ENCODE measurements at places on chromosomes 6 and 20. TPM values are rescaled to one million over a fixed set of nuclear protein-coding genes. Genes with fewer than 3 reads are reported as not detected.
A peak's percentile ranks its signal among the peaks of the same experiment; 100 is the strongest.

Gene SIRPA
- 27.8 TPM for polyA plus RNA-seq

Gene MAS1
- polyA plus RNA-seq: not detected

Gene GPR6
- polyA plus RNA-seq: not detected

Gene MYT1
- 0.13 TPM for polyA plus RNA-seq

- DNase-seq: no peak
These were observed 143.9 kb downstream of the BCAS1 start for GRCh38 chr20:53926428-53927028.

DNA sequence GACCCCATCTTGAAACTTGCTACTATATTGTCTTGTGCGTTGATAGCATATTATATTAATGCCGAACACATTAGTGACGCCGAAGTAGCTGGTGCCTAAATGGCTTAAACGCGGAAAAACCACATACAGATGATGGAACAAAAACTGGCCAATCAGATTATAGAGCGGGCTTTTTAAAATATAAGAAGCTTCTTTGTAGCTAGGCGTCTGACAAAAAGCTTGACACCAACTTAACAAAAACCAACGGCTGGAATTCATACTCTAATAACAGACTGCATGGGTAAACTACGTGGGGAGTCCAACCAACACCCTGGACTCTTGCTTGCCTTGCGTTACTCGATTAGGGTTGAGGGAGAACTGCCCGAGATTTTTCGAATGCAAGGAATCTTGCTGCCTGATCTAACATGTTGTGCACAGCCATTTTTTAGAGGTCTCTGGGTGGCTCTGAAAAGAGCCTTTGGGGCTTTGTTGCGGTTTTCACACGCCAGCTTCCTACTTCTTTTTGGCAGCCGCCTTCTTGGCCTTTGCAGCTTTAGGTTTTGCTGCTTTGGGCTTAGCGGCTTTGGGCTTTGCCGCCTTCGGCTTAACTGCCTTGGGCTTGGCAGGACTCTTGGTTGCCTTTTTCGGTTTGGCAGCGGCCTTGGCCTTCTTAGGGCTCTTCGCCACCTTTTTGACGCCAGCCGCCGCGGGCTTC lies 45.7 kb downstream of the OR2B2 start:
- DNase-seq: no peak

DNA sequence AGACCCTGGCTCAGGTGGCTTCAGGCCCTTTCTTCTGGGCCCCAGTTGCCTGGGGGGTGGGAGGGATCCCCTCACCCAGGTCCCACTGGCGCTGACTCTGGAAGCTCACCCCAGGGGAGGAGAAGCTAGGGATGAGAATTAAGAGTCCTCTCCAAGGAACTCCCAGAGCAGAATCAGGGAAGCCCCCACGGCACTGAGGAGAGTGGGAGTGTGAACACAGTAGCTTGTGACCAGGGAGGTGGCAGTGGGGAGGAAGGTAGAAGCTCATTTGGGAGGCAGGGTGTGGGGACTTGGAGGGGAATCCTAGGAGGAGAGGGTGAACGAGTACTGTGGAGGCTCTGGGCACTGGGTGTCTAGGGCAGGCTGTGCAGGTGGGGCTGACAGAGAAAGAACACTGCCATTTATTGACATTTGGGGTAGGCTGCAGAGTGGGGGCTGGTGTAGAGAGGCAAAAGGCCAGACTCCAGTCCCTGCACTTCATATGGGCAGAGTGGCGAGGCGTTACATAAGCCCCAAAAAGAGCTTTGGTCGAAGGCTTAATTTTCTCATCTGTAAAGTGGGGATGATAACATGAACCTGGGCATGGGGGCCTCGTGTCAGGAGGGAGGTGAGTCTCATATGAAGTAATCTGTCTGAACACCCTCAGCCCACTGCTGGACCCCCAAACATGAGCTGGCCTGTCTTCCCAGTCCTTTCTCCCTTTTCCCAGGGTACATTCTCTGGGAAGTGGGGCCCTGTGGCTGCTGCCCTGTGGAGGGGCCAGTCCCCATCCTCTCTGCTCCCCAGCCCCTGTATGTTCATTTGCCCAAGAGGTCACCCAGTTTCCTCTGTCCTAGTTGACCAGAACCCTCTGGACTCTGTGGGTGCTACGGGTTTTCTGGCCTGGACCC lies 80.5 kb downstream of the VEGFA start:
- DNase-seq: no peak

DNA sequence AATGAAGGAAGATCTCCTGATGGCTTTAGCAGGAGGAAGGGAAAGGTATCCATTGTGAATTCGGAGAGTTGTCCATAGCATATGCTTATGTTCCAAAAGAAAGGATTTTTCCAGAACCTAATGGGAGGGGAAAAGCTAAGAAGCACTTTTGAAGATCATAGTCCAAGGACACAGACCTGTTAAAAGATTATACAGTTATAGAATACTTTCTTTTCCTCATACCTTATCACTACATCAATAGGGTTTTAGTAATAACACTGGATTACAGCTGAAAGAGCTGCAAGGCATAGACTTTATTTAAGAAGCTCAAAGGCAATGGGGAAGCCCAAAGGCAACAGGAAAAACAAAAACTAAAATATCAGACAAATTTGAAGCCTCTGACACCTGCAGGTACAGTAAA lies 39.8 kb upstream of the SLC24A3 start:
- DNase-seq: no peak

- DNase-seq: no peak
These were observed 209.6 kb downstream of the TFAP2B start for GRCh38 chr6:51028276-51028675.

DNA sequence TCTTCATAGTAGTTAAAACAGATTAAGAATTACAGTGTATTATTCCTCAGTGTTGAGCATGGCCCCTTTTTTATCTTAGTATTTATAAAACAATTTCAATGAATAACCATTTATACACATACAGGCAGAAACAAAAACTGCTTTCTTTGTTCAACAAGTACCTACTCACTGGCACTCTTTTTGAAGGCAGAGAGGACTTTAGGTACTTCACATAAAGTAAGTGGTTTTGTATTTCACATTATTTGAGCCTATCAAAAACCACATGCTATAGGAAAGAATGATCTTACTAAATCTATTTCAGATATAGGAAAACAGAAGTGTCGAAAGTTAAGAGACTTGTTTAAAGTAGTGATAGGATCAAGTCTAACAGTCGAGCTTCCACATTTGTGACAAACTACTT lies 73.8 kb downstream of the PRKN start:
- no peak for DNase-seq

DNA sequence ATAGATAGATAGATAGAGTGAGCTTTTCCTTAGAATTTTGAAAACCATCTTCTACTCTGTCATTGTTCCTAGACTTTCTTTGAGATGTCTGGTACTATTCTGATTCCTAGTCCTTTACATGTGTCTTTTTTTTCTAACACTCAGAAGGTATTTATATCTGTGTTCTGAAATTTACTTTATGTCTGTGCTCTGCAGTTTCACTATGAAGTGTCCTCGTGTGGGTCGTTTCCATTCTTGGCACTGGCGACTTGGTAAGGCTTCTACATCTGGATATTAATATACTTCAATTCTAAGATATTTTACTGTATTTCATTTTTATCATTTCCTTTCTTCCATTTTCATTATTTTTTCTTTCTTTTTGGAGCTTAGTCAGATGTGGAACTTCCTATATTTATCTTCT lies 87.0 kb downstream of the FHL5 start:
- DNase-seq: no peak

DNA sequence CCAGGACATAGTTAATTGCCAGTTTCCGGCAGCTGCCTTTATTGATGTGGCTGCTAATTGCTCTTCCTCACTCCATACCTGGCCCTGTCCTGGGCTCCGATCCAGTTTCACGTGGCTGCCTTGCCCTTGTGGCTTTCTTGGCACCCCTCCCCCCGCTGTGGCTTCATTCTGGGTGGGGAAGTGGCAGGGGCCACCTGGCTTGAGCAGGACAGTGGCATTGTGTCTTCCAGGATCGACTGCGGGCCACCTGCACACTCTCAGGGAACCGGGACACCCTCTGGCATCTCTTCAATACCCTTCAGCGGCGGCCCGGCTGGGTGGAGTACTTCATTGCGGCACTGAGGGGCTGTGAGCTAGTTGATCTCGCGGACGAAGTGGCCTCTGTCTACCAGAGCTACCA lies 10.8 kb downstream of the MAVS start:
- DNase-seq: no peak

GRCh38 chr6:20370801-20371200 lies 30.9 kb upstream of the E2F3 start:
- DNase-seq: no peak

DNA sequence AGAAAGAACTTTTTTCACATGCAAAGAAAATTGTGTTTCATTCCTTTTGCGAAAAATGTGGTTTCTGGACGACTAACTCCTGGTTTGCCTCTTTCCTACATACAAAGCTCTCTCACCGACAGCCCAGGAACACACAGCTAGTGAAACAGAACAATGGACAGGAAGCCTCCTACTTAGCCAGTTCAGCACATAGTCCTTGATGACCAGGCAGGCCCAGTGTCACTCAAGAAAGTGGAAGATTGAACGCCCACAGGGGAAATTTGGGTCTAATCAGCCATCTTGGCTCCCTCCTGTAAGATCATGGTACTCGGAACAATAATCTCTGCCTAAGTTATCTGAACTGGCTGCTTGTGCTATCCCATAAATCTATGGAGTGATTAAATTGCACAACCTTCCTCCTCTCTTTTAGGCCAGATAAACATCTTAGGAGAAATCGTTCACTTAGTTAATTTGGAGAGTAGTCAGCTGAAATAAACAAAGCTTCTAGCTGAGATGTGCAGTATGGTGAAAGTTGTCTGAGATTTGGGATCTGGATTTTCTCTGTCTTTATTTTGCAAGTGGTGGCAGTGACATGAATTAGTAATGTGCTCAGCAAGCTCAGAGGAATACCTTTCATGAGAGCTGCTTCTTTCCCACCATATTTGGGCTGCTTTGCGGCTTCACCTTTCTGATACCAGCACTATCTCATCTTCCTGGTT lies 147.0 kb downstream of the MTFR2 start:
- no peak for DNase-seq

- no peak for DNase-seq
These were observed 7.8 kb downstream of the PTGIS start for GRCh38 chr20:49560186-49560585.

- peak; percentile 1 for DNase-seq
These were observed 1.3 kb downstream of the RNF146 start for GRCh38 chr6:127267646-127268625.

DNA sequence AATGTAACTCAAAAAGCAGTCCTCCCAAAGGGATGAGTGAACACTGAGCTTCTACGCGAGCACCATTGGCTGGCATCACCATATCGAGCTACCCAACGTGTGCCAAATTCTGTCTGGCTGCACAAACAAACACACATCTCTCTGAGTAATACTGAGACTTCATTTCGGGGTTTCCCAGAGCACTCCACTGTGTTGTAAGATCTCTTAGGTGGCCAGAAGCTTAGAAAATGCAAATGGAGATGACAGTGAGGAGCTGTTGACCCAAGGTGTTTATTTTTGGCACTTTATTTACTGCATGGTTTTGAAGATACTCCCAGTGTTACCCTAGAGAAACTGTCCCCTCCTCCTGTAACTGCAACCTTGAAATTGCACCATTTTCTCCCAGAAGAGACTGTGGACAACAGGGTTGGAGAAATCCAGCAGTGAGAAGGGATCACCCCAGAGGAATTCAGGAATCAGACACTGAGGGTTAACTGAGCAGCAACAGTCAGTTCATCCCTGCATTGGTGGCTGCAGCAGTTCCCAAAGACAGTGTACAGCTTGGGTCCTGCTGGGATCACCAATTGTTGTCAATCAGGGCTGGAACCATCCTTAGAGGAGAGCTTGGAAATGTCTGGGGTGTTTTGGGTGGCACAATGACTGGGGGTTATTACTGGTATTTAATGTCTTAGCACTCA lies 1.0 kb upstream of the RIPOR2 start:
- no peak for DNase-seq

DNA sequence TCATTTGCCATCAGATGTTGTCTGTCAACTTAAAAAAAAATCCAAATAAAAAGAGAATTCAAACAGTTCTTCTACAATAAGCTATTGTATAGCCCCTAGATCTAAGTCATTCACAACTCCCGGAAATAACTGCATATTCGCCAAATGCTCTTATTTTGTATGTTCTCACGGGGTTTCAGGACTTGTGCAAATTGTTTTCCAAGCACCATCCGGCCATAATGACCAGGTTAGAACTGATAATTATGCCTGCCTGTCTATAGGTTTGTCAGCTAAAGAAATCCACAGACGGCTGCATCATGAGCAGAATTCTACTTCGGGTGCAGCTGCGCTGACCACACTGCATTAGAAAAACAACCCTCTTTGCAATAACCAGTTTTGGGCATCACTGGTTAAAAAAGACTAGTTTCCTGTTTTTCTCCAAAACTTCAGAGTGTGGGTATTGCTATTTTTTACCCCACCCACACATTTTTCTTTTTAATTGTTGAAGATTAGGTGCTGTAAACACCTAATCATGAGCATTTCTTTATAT lies 87.7 kb downstream of the HIVEP2 start:
- no peak for DNase-seq

- no peak for DNase-seq
These were observed 127.3 kb upstream of the DTNBP1 start for GRCh38 chr6:15790116-15790515.

- no peak for DNase-seq
These were observed 488.0 kb upstream of the NOX3 start for GRCh38 chr6:155943635-155944034.

DNA sequence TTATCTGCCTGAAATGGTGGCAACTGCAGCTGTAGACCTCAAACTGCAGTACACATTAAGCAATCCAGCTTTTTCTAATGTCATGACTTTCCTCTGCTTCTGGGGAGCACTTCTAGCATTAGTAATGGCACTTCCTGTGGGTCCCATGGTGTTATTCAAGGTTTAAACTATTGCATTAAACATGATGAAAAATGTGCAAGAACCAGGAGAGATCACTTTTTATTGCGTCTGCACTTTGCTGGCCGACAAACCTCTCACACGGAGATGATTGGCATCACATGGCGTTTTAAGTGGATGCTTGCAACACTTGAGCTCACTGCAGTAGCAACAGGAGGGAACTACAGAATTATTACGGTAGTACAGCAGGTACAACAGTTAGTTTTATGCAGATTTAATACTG lies 148.4 kb downstream of the HIVEP2 start:
- DNase-seq: no peak

- DNase-seq: no peak
These were observed 37.1 kb downstream of the PIGU start for GRCh38 chr20:34639755-34640222.

All from urinary bladder (tissue), 4 donors.